ENCODE measurements at places on chromosomes 7 and 10.

- no peak for DNase-seq
Measured at GRCh38 chr7:155549226-155549625, 2.9 kb upstream of the CNPY1 start.

GRCh38 chr10:109940553-109940952 is 17.2 kb upstream of the XPNPEP1 start:
- no peak for DNase-seq

- no peak for DNase-seq
Measured at GRCh38 chr7:2759736-2760097, 71.7 kb downstream of the AMZ1 start.

- DNase-seq = no peak
Measured at GRCh38 chr7:133478591-133479135, 225.8 kb downstream of the EXOC4 start.

DNA sequence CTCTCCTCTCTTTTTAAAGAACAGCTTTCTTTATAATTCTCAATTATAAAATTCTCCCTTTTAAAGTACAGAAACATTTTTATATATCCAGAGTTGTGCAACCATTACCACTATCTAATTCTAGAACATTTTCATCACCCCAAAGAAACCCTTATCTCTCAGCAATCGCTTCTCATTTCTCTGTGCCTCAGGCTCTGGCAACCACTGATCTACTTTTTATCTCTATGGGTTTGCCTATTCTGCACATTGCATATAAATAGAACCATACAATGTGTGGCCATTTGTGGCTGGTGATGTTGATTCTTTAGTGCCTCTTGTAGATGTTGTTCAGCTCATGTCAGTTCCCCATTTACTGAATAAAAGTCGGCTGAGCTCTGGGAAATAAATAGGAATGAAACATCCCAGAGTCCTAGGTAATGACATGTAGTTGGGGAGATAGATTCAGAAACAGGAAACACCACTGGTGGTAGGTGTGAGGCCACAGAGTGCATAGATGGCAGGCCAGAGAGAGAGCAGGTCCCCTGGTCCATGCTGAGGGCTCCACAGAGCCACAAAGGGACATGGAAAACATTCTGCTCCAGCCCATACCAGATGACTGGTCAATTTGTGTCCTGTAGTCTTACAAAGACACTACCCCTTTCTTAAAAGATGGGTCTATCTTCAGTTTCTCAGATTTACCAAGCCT is 126.5 kb downstream of the PLPP4 start:
- DNase-seq = no peak

GRCh38 chr10:89301721-89302445 is at the start of gene IFIT2:
Gene IFIT2 (plus strand): TSS chr10:89302046. CDS start chr10:89302124, 78 bp downstream.
- DNase-seq = no peak

- no peak for DNase-seq
Measured at GRCh38 chr10:96341219-96342182, 17.3 kb downstream of the OPALIN start.

DNA sequence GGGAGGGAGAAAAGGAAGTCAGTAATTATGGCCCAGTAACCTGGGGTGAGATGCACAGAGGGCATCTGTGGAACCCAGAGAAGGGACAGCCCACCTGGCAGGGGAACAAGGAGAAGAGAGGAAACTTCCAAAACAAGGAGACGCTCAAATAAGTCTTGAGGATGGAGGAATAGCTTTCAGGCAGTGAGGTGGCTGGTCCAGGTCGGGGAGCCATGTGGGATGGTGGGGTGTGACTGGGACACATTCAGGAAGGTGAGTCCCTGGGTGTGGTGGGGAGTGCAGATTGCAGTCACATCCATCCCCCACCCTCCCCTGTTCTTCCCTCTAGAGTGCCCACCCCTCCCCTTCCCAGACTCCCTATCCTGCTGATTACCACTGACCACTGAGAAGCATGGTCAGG is 175.4 kb downstream of the GRID1 start:
- no peak for DNase-seq

DNA sequence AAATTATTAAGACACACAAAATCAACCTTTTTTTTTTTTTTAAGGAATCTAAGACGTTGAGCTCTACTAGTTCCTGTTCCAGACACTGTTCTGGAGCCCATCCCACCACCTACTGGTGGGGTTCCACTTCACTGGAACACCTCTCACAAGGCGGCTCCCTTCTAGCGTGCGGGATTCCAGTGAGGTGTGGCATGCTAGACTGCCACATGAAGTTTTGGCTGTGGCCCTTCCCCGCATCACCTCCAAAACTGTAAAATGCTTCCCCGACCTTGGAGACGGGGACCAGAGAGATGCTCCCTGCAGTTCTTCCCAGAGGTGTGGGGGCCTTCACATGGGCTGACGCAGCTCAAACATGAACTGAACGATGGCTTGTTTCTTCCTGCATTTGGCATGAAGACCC is 12.6 kb downstream of the FAM53B start:
- DNase-seq = no peak

DNA sequence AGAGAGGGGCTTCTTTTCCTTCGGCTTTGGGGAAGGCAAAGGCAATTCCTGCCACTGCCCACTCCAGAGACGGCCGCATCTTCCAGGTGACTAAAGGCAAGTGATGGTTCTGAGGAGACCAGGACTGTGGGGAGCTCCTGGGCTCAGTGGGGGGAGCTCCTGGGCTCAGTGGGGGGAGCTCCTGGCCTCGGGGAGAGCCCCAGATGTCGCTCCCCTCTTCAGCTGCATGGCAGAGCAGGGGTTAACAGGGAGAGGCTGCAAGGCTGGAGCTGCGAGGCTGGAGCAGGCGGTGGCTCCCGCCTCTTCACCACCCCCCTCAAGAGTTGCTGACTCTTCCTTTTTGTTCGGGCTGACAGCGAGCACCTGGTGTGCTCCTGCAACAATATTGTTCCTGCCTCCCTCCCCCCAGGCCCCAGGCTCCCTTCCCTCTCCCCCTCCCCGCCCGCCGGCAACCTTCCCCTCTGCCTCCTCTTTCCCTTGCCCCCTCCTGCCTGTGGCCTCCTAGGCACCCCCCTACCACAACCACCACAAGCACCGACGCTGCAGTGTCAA is 56.3 kb upstream of the LBX1 start:
- DNase-seq = no peak

GRCh38 chr10:6203331-6204062 is 765 bp downstream of the PFKFB3 start:
- DNase-seq = peak; percentile 68

- no peak for DNase-seq
Measured at GRCh38 chr10:37067576-37067975, 57.8 kb upstream of the ANKRD30A start.

DNA sequence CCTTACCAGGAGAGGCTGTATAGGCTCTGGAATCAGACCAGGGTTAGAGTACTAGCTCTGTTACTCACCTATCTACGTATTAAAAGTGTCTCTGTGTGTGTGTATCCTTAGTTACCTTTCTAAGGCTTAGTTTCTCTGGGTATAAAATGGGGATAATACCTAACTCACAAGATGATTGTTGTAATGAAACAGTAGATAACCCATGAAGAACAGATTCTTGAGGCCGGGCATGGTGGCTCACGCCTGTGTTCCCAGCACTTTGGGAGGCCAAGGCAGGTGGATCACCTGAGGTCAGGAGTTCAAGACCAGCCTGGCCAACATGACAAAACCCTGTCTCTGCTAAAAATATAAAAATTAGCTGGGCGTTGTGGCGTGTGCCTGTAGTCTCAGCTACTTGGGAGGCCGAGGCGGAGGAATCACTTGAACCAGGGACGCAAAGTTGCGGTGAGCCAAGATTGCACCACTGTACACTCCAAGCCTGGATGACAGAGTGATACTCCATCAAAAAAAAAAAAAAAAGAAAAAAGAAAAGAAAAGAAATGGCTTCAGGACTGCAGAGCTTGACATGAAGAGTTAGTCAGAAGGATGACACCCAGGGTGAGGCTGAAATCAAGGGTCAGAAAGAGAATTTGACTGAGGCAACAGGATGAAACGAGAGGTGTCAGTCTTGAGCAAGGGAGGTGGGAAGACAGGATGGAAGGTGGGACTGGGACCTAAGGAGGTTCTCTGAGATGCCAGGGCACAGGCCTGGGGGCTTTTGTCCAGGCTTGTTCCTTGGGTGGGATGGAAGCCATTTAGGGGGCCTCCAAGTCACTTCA is 33.4 kb downstream of the PRKAR2B start:
- no peak for DNase-seq

DNA sequence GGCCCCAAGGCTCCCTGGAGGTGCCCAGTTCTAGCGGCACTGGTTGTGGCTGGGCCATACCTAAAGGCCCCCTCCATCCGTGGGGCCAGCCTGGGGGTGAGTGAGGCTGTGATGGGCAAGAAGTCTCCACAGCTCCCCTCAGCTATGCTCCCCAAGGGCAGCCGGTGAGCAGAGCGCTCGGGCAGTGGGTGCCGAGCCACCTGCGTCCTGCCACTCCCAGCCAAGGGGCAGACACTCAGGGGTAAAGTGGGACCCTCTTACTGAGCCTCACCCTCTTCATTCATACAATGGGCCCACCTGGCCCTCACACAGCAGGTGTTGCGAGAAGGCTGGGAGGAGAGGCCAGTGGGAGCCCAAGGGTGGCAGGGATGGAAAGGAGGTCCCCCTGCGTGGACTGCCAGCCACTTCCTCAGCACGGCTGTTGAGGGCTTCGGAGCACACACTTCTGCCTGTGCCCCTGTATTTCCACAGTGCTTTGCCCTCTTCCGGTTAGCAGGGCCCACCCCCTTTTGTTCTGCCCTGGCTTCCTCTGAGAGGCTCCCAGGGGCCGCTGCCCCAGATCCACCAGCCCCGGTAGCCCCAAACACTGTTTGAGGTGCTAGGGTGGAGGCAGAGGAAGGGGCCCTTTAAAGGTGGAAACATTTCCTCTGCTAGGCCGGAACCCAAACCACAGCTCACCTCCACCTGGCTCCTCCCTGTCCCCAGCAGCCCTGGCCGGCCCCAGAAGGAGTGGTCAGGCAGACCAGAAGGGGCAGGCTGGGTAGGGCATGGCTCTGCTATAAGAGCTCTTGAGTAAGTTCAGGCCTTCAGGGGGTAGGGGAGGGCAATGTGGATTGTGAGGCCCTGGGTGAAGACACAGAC is 16.4 kb upstream of the C10orf105 start:
- DNase-seq = peak; percentile 59

DNA sequence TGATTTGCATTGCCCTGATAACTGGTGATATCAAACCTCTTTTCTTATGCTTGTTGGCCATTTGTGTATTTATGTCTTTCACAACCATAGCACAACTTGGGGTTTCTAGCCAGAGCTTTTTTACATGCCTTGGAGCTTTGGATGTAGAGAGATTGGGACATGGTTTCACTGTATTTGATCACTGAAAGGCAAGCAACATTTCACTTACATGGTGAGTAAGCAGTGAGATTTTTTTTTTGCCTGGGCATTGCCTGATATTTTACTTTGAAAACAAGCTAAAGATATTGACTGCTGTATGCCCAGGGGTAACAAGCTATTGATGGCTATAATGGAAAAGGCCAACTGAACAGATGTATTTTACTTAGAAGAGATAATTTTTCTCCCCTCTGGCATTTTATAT is 259.0 kb downstream of the PHTF2 start:
- no peak for DNase-seq

GRCh38 chr7:65983965-65984658 is 2.1 kb upstream of the GUSB start:
- DNase-seq = no peak

- DNase-seq = no peak
Measured at GRCh38 chr10:2839081-2839725, 228.1 kb upstream of the PFKP start.

DNA sequence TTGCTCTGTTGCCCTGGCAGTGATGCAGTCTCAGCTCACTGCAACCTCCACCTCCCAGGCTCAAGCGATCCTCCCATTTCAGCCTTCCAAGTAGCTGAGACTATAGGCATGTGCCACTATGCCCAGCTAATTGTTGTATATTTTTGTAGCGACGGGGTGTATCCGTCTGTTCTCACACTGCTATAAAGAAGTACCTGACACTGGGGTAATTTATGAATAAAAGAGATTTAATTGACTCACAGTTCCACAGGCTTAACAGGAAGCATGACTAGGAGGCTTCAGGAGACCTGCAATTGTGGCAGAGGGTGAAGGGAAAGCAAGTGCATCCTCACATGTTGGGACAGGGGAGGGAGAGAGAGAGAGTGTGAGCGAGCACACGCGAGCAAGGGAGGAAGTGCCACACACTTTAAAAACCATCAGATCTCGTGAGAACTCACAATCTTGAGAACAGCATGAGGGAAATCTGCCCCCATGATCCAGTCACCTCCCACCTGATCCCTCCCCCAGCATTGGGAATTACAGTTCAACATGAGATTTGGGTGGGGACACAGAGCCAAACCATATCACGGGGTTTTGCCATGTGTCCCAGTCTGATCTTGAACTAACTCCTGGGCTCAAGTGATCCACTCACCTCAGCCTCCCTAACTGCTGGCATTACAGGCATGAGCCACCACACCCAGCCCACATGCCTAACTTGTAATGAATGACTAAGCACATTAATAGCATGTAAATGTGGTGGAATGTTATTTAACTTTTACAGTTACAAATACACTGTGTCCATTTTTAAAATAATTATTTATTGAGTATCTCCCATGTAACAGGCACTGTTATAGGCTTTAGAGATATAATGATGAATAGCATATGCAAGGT is 65.5 kb downstream of the RALA start:
- DNase-seq = no peak

DNA sequence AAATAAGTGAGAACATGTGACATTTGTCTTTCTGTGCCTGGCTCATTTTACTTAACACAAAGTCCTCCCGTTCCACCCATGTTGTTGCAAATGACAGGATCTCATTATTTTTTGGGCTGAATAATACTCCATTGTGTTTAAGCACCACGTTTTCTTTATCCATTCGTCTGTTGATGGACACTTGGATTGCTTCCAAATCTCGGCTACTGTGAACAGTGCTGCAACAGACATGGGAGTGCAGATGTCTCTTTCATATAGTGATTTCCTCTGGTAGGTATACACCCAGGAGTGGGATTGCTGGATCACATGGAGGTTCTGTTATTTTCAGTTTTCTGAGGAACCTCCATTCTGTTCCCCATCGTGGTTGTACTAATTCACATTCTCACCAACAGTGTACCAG is 264.4 kb upstream of the GALNT17 start:
- no peak for DNase-seq

DNA sequence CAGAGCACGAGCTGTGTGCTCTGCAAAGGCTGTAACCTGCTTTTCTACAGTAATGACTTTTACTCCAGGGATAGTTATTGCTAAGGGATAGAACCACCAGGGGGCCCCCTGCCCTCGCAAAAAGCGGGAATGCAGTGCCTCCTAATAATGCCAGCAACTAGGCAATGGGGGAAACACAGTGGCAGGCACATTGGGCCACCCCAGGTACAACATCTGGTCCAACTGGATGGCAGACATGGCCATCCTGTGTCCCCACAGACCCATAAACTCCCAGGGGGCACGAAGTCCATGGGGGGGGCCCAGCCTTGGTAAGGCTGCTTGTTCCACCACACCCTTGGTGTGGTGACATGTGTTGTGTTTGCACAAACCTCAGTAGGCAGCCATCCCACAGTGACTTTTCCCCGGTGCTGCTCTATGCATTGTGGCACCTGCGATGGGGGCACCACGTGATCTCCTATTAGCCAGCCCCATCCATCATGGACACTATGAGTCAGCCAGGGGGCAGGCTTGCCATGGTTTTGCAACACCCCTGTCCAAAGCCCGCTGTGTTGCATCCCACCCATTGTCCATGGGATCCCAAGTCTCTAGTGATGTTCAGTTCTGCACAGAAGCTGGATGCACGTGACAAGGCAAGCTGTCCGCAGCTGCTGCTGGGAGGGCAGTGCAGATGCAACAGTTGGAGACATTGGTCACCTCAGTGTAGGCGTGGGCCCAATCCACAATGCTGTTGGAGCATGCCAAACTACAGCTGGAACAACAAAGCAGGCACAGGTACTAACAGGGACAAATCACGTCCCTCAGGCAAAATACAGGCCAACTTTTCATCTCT is 84.0 kb downstream of the ANLN start:
- peak; percentile 21 for DNase-seq

GRCh38 chr10:1266033-1266802 is 210.0 kb downstream of the WDR37 start:
- no peak for DNase-seq
